CD4-positive, alpha-beta T cell treated with Interferon gamma for 1 hour (primary cell): ENCODE measurements at places on chromosomes 6 and 20.

GRCh38 chr6:16139556-16139955, 10.7 kb downstream of the MYLIP start:
- DNase-seq = no peak

DNA sequence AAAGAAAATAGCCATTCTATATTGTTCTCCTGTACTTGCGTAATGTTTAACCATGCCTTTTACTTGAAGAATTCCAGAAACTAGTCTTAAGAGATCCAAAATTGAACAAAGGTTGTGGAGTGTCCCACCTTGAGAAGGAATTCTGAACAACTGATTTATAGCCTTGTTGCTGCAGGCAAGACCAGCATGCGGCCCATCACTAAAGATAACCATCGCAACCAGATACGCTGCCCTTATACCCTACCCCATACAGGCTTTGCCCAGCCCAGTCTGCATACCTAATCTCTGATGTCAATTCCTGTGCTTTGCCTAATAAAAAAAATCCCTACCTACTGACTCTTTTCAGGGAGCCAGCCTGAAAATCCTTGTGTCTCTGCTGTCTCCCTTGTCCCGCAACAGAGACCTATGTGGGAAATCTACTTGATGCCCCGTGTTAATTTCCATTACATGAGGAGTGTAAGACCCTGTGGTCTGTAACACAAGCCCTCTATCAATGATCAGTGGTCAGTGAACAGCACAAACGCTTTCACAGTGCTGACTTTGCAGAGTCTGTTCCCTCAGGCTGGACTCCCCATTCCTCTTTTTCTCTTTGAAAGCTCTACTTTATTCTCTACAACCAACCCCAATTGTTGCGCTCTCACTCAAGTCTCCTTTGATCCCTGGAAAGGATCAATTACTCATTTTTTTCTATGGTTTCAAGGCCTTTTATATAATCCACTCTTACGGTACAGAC, 125.7 kb upstream of the BTBD3 start:
- no peak for DNase-seq

DNA sequence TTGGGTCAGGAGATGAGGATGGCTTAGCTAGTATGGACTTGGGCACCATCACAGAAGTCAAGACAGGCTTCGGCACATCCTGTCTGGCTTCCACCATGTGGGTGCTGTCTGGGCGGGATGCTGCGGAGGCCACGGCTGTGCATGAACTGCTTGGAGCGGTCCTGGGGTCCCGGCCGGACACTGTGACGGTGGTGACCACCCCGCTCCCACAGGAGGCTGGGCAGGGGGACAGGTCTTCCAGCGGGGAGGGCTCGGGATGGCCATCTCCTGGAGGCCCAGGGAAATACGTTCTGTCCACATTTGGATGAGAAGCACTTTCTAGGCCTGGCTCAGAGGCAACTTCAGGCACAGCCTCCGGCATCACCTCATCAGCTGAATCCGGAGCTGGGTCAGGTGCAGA, 32.1 kb upstream of the TCFL5 start:
- DNase-seq = no peak

GRCh38 chr6:162715601-162716000, 12.0 kb downstream of the PRKN start:
- no peak for DNase-seq

DNA sequence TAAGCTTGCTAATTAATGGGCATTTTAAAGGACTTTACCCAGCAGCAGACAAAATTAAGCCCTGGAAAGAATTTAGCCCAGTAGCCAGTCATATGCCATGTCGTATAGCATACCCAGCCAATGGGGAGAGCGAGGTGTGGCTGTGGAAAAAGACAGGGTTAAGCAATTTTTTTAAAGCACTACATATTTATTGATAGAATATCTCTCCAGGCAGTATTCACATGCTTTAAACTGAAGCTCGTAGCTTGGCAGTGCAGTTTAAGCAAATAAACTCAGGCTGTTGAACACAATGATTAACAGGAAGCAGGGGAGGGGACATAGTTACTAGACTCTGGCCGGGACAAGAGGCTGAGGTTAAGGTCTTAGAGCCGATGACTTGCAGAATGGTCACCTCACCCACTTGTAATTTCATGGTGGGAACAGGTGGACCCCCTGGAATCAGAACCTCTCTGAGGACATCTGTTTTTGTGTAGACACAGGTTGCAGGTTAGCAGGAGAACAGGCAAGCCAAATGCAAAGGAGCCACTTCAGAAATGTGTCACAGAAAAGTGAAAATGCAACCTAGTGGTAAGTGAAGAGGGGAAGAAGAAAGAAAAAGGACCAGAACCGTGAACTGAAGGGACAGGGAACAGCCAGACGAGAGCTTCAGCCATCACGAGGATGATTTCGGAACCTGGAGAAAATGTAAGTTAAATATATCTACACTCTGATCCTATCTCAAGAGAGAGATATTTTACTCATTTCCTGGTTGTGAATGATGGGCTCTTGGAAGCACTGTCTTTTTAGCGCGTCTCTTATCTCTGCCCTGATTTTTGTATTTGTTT, 7.2 kb downstream of the GCNT2 start:
- DNase-seq = no peak

- DNase-seq = no peak
Measured at GRCh38 chr6:127471379-127472255, 12.4 kb upstream of the KIAA0408 start.

GRCh38 chr6:10809098-10809497, 29.2 kb downstream of the MAK start:
- DNase-seq = no peak

DNA sequence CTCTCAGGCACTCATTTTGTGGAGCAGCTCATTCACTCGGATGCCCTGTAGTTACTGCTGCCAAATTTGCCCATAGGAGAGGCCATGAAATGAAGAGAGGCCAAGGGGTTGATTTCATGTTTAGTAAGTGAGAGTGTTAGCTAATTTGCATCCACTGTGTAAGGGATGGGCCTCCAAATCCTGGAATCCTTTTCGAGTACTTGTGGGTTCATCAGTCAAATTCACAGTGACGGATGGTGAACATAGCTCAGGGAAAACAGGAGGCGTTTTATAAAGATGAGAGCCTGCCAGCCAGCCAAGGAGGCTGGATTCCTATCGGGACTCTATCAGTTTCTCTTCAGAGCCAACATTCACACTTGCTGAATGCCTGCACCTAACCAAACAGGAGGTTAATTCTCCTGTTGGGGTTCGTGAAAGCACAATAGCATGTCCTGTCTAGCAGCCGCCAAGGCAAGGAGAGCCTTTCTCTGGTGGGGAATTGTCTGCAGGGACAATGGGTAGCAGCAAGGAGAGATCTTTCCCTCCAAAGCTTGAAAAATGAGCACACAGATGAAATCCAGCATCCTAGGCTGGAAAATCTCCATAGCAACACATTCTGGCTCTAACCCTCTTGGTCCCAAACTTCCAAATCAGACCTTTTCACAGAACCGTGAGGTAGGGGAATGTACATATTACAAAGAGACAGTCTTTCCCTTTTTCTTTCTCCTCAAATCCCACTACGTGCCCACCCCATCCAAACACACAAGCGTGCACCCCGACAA, 231.4 kb upstream of the ECI2 start:
- DNase-seq = no peak

DNA sequence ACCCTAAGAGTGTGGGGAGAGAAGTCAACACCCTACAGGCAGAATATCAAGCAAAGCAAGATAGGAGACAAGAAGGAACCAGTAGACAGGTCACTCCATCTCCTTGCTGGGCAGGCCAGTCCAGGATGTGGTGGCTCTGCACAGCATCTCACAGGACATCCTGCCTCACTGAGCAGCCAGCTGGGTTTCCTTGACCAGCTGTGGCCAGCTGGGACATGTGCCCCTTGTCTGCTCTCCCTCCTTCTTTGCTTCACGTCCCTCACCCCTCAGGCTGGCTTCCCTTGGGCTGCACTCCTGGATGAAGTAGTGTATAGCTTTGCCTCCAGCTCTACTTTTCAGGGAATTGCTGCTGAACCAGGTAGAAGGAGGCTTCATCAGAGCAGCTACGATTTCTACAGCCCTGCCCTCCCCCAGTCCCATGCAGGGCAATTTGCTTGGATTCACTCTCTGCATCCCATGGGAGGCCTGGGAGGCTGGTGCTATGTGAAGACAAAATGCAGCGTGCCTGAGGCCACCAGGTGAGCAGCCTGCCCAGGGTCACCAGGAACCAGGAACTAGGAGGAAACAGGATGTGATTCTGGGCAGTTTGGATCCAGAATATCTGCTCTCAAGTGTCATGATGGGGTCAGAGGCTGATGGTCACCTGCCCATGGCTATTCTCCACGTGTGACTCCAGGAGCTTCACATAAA, 110.0 kb upstream of the PMEPA1 start:
- DNase-seq = no peak

- no peak for DNase-seq
Measured at GRCh38 chr6:69696273-69696672, 100.5 kb downstream of the LMBRD1 start.

DNA sequence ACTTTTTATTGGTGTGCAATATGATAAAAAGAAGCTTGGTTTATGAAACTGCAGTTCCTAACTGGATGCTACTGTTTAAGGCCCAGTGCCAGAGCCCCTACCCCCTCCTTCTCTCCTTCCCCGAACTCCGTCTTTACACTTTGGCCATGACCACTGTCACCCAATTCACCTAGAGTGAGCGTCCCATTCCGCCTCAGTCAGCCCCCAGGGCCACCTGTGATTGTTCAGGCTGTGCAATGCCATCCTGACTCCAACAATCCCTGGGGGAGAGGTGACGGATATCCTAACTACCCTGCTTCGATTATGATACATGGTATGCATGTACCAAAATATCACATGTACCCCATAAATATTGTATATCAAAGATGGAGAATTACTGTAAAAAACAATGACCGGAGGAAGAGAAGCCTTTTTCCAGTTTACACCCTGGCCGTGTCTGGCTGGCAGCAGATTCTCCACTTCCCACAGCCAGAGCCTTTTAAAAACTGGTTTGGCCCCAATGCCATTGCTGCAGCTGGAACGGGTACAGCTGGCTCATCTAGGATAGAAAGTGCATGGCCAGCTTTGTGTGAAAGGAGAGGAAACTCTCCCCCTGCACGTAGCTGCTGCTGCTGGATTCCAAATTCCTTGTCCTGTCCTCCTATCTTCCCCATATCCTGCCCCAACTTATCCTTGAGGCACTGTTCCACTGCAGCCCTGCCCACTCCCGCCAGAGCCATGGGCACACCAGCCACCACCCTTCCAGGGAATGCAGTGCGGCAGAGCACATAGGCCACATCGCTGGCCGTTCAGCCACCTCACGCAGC, 99.7 kb downstream of the JPH2 start:
- DNase-seq = no peak
